ENCODE measurements at places on chromosomes 5 and 9.

GRCh38 chr5:42506662-42507061, 83.4 kb downstream of the GHR start:
- DNase-seq, result no peak
- H3K4me1 ChIP-seq, result no peaks in the 10 kb centered on the region
- H3K4me3 ChIP-seq, result no peak overlapping the region
- H3K27ac ChIP-seq, result no peak overlapping the region

DNA sequence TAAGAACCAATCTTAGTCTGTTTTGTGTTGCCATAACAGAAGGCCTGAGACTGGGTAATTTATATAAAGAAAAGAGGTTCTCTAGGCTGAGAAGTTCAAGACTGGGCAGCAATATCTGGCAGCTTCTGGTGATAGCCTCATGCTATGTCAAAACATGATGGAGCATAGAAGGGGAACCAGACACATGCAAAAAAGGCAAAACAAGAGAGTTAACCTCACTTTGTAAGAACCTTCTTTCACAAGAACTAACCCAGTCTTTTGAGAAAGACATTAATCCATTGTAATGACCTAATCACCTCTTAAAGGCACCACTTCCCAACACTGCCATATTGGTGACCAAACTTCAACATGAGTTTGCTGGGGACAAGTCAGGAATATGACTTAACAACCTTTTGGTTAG, 37.3 kb downstream of the FSD1L start:
- DNase-seq, result no peak
- H3K36me3 ChIP-seq, result no peaks in the 10 kb centered on the region
- no peak overlapping the region for H3K27ac ChIP-seq
- H3K4me3 ChIP-seq, result no peak overlapping the region

GRCh38 chr5:176943816-176944215, 44.7 kb upstream of the HK3 start:
- H3K4me1 ChIP-seq, result no peaks in the 10 kb centered on the region
- H3K4me3 ChIP-seq, result no peak overlapping the region
- no peaks in the 10 kb centered on the region for H3K27me3 ChIP-seq
- no peak for DNase-seq

DNA sequence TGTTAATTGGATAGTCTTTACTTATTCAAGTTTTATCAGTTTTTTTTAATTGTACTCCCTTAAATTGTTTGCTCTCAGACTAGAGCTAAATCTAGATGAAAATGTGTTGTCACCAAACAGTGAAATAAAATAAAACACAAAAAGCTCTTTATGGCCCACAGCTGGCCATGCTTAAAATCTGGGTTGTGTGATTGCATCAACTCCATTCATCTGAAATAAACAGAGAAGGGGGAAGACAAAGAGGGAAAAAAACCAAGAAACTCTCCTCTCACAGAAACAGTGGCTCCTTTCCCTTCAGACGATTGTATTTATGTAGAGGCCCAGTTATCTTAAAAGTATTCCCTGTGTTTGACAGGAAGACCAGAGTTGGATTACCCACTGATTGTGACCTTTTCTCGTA, 422.4 kb downstream of the IRX1 start:
- H3K36me3 ChIP-seq, result no peaks in the 10 kb centered on the region
- H3K4me1 ChIP-seq, result no peaks in the 10 kb centered on the region
- DNase-seq, result no peak
- H3K27ac ChIP-seq, result peak overlapping the region; percentile 85
- no peak overlapping the region for H3K4me3 ChIP-seq

- no peak overlapping the region for H3K4me3 ChIP-seq
- no peak overlapping the region for H3K27ac ChIP-seq
- H3K27me3 ChIP-seq, result no peaks in the 10 kb centered on the region
- no peak for DNase-seq
- no peaks in the 10 kb centered on the region for H3K4me1 ChIP-seq
- no peaks in the 10 kb centered on the region for H3K36me3 ChIP-seq
Measured at GRCh38 chr5:150253416-150254208, 36.0 kb downstream of the CAMK2A start.

GRCh38 chr9:734831-735511, 106.5 kb upstream of the DMRT1 start:
- H3K4me3 ChIP-seq, result peak overlapping the region; percentile 2
- no peaks in the 10 kb centered on the region for H3K27me3 ChIP-seq
- H3K36me3 ChIP-seq, result no peaks in the 10 kb centered on the region
- H3K27ac ChIP-seq, result peak overlapping the region; percentile 73
- no peak for DNase-seq
- peaks cover 14% of the 10 kb centered on the region for H3K4me1 ChIP-seq

DNA sequence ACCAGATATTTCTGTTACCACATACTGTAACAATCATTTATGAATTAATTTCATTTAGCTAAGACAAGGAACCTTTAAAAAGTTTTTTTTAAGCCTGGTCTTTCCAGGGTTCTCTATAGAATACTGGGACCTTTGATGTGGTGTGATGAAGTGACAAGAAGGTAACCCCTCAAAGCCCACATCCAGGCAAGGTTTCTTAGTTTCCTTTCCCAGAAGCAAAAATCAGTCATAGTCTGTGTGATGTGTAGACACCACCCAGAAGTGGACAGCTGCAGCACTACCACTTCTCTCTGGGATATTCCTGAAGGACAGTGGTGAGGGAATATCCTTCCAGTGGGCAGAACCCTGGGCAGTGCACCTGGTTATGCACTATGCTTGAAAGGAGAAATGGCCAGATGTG, 115.6 kb downstream of the TTC39B start:
- no peak for DNase-seq
- no peak overlapping the region for H3K4me3 ChIP-seq

DNA sequence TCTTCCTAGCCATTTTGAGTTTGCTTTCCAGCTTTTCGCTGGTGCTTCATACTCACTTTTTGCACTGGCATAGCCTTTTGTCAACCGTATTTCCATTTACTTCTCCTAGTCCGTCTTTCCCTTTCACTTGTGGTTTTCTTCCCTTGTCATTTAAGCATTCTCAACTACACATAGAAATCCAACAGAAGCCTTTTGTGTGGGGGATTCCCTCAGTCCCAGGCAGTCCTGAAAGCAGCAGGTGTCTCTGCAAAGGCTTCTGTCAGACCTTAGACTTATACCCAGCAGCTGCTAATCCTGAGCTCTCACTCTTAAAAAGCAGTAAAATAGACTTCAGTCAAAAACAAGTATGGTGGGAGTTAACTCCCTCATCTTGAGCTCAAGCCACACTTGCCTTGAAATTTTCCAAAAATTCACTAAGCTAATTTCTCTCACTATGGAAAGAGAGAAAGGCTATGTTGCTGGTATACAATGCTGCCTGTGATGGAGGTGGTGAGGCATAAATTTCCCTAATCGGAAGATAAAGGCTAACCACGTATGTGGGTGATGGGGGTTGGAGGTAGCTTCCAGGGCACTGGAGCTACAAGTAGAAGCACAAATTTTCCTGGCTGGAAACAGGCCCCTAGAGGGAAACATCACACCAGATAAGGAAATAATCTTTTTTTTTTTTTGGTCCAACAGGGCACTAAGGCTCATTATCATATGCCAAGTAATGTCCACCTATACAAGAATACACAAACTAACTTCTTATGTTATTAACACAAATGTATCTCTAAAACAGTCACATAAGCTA, 34.8 kb upstream of the IFNK start:
- no peaks in the 10 kb centered on the region for H3K4me1 ChIP-seq
- H3K36me3 ChIP-seq, result no peaks in the 10 kb centered on the region
- no peak overlapping the region for H3K4me3 ChIP-seq
- no peak overlapping the region for H3K27ac ChIP-seq
- H3K27me3 ChIP-seq, result no peaks in the 10 kb centered on the region

DNA sequence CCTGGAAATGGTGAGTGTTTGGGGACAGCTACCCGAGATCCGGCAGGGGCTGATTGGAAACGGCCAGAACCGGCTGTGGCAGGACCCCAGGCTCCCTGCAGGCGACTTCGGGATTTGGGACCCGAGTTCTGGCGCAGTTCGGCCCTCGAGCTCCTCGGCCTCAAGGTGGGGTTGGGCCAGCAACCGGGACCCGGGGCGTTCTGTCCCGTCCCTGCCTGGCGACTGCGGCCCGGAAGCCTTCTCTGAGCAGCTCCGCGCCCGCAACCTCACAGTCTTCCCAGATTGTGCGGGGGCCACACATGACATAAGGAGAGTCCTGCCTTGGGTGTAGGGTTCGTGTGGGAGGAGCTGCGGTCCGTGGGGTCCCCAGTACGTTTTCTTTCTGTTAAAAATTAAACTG, 23.2 kb upstream of the NEURL1B start:
- no peak for DNase-seq
- no peaks in the 10 kb centered on the region for H3K27me3 ChIP-seq
- H3K4me1 ChIP-seq, result no peaks in the 10 kb centered on the region
- H3K36me3 ChIP-seq, result no peaks in the 10 kb centered on the region
- H3K4me3 ChIP-seq, result no peak overlapping the region

DNA sequence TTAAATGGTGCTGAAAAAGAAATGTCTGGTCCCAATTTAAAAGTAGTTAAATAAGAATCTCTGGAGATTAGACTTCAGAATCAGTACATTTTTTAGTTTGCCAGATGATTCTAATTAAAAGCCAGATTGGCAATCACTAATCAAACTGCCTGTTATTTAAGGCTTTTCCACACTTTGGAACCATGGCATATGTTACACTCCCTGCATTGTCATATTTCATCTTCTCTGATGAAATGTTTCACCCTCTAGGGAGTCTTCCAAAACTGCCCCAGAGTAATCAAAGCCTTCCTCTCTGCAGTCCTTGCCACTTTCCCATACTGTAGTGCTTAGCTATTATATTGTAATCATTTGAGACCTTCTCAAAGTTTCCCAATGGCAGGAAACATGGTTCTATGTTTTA, 17.5 kb upstream of the OR13C9 start:
- no peaks in the 10 kb centered on the region for H3K4me1 ChIP-seq
- no peak for DNase-seq
- no peaks in the 10 kb centered on the region for H3K27me3 ChIP-seq
- H3K27ac ChIP-seq, result no peak overlapping the region
- H3K4me3 ChIP-seq, result no peak overlapping the region
- H3K36me3 ChIP-seq, result no peaks in the 10 kb centered on the region

DNA sequence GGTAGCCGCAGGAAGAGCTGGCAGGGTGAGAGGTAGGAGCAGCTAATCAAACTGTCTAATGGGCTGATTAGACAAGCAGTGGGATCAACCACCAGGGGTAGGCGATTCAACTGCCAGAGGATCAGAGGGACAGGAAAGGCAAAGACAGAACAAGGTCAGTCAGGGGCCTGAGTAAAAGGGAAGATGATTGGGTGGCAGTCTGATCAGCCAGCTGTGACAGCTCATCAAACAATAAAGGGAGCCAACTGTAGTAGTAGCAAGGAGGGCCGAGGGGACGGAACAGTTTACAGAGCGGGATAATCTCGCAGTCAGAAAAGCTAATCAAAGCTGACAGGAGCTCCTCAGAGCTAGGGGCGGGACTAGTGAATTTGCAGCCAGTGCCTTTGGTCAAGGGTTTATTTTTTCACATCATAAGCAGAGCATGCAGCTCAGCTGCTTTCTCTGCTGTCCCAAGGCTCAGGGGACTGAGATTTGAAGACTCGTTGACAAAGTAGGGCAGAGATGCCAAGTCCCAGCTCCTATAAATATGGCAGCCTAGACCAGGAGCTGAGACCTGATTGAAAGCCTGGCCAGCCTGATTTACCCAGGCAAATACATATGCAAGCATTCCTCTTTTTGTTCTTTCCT, 418.2 kb downstream of the GABRG2 start:
- H3K36me3 ChIP-seq, result no peaks in the 10 kb centered on the region
- no peaks in the 10 kb centered on the region for H3K27me3 ChIP-seq
- H3K4me3 ChIP-seq, result no peak overlapping the region
- DNase-seq, result no peak
- H3K4me1 ChIP-seq, result no peaks in the 10 kb centered on the region
- H3K27ac ChIP-seq, result no peak overlapping the region

- no peaks in the 10 kb centered on the region for H3K27me3 ChIP-seq
- no peaks in the 10 kb centered on the region for H3K4me1 ChIP-seq
- no peak overlapping the region for H3K27ac ChIP-seq
- H3K36me3 ChIP-seq, result no peaks in the 10 kb centered on the region
- no peak for DNase-seq
- no peak overlapping the region for H3K4me3 ChIP-seq
Measured at GRCh38 chr5:124460642-124461041, 285.8 kb downstream of the ZNF608 start.

DNA sequence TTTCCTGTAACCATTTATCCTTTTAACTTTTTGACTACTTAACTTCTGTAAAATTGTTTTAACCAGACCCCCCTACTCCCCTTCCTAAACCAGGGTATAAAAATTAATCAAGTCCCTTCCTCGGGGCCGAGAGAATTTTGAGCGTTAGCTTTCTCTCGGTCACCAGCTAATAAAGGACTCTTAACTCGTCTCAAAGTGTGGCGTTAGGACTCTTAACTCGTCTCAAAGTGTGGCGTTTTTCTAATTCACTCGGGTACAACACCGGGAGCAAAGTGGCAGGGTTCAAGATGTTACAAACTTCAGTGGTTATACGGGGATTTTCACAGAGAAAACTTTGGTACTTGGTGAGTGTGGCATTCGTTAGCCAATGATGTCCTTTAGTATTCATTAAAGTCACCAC, 39.7 kb upstream of the PPP1R26 start:
- H3K4me3 ChIP-seq, result no peak overlapping the region
- no peak overlapping the region for H3K27ac ChIP-seq
- no peaks in the 10 kb centered on the region for H3K36me3 ChIP-seq
- H3K27me3 ChIP-seq, result no peaks in the 10 kb centered on the region
- DNase-seq, result no peak

DNA sequence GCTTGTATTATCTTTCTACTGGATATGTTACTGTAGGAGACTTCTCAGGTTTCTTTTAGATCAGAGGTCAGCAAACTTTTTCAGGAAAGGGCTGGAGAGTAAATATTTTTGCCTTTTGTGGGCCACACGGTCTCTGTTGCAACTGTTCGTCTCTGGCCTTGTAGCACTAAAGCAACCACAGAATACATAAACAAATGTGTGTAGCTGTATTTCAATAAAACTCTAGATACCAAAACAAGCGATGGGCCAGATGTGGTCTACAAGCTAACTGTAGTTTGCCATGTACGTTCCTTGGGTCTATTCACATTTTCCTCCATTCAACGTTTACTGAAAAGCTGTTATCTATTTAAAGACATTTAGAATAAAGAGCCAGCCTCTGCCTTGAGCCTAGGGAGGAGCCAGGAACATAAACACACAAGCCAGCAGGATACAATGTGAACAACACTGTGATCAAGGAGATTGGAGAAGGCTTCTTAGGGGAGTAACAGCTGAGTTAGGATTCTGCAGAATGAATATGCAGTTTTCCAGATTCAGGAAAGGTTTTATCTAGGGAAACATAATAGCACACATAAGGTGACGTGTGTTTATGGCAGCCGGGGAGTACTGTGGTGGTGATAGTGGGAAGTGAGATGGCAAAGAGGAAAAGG, 33.0 kb upstream of the HOMER1 start:
- H3K4me3 ChIP-seq, result no peak overlapping the region
- no peaks in the 10 kb centered on the region for H3K4me1 ChIP-seq
- no peaks in the 10 kb centered on the region for H3K27me3 ChIP-seq
- H3K27ac ChIP-seq, result peak overlapping the region; percentile 73
- H3K36me3 ChIP-seq, result no peaks in the 10 kb centered on the region
- DNase-seq, result no peak
